ENCODE measurements at places on chromosomes 12 and 14.

- DNase-seq, result no peak
These were observed 41.7 kb downstream of the PPM1H start for GRCh38 chr12:62893276-62893675.

GRCh38 chr12:45010059-45010458, 40.8 kb downstream of the DBX2 start:
- no peak for DNase-seq

DNA sequence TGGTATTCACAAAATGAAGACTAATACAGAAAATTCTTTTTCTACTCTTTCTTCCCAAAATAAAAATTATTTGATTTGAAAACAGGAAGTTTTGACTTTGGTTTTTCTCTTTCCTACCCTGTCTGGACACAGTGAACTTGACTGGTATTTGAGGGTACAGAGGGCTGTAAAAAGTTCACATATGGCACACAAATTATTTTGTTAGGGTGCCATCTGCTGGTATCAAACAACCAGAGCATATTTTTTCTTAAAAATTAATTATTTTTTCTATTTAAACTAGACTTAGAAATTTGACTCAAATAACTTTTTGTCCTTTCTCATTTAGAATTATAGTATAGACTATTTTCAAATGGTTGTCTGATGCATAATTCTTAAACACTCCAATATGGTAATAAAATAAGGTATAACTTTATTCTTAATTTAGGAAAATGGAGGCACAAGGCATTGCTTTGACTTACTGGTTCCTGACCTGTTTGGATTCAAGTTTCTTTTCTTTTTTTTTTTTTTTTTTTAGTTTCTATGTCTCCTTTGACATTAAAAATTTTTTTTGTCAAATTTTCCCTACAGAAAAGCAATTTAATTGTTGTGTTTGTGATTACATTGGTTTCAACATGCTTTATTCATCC, 390.6 kb downstream of the PRKD1 start:
- DNase-seq, result no peak

- DNase-seq, result no peak
These were observed 28.7 kb downstream of the CLIP1 start for GRCh38 chr12:122393817-122394216.

DNA sequence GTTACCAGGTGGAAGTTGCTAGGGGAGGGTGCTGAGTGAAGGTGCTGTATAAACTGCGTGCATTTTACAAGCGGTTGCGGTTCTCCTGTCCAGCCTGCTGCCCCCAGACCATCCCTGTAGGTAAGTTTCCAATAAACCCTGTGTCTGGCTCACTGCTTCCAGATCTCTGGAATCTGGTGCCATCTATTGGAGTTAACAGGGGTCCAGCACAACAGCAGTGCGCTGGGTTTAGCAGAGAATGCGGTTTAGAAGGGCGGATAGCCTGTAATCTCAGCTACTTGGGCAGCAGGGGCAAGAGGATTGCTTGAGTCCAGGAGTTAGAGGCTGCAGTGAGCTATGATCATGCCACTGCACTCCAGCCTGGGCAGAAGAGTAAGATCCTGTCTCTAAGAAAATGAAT, 4.9 kb downstream of the AACS start:
- DNase-seq, result no peak

DNA sequence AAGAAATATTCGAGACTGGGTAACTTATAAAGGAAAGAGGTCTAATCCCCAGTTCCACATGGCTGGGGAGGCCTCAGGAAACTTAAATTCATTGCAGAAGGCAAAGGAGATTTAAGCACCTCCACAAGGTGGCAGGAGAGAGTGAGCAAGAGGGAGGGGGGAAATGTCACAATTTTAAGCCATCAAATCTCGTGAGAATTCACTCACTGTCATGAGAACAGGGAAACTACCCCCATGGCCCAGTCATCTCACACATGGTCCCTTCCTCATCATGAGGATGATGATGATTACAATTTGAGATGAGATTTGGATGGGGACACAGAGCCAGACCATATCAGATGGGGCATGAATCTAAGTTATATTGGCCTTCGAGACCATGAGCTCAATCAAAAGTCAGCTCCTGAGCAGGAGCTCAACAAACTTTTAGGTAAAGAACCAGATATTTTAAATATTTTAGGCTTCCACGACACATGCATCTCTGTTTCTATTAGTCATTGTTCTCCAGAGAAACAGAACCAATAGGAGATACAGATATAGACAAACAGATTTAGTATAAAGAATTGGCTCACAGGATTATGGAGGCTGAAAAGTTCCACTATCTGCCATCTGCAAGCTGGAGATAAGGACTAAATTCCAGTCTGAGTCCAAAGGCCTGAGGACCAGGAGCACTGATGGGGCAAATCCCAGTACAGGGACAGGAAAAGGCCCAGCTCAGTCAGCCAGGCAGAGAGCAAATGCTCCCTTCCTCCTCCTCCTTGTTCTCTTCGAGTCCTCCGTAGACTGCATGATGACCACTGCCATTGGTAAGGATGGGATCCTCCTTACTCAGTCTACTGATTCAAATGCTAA, 24.9 kb downstream of the DGLUCY start:
- no peak for DNase-seq

GRCh38 chr14:53330441-53330840, 177.3 kb upstream of the DDHD1 start:
- DNase-seq, result no peak

DNA sequence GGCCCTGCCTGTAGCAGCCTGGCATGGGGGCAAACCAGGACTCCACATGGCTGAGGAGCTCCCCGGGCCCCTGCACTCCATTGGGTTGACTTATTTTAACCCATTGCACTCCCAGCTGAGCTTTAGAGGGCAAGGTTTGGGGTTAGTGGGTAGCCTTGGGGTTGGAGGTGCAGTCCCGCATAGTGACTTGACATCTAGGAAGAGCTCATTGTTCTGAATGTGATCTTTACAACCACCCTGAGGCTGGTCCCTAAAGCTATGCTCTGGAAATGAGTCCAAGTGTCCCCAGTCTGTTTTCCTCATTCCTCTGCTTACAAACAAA, 36.4 kb downstream of the NFKBIA start:
- DNase-seq, result no peak

GRCh38 chr14:98347686-98348085, 924.3 kb downstream of the BCL11B start:
- DNase-seq, result no peak

GRCh38 chr12:65540140-65540539, 261.7 kb downstream of the MSRB3 start:
- DNase-seq, result no peak

DNA sequence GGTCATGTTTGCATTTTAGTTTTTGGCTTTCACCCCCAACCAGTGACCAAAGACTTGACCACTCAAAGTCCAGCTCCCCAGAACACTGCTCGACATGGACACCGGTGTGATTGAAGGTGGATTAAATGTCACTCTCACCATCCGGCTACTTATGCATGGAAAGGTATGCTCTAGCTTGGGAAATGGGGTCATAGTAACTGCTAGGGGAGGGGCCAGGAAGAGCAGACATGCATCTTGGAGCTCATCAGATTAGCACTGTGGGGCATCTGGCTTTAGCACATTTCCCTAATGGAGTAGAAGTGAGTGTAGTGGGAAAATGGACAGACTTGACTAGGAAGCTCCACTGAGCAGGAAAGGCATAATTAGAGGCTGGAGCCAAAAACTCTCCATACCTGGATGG, 2.8 kb downstream of the PCBP2 start:
- DNase-seq, result no peak

DNA sequence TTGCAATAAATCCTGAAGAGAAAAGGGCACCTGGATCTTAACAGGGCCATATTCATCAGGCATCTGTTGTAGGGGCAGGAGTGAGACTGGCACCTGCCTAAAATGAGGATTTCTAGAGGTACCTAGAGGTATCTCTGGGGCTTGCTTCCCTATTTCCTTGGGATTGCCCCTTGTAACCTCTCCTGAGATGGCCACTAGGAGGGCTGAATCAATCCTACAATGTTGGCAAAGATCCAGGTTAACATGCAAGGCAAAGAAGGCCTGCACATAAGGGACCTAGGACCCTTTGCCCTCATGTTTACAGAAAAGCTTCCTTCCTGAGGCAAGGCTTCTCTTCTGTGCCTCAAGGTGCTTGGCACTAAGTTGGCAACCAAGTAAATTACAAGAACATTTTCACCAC, 25.8 kb upstream of the CLEC4E start:
- no peak for DNase-seq

DNA sequence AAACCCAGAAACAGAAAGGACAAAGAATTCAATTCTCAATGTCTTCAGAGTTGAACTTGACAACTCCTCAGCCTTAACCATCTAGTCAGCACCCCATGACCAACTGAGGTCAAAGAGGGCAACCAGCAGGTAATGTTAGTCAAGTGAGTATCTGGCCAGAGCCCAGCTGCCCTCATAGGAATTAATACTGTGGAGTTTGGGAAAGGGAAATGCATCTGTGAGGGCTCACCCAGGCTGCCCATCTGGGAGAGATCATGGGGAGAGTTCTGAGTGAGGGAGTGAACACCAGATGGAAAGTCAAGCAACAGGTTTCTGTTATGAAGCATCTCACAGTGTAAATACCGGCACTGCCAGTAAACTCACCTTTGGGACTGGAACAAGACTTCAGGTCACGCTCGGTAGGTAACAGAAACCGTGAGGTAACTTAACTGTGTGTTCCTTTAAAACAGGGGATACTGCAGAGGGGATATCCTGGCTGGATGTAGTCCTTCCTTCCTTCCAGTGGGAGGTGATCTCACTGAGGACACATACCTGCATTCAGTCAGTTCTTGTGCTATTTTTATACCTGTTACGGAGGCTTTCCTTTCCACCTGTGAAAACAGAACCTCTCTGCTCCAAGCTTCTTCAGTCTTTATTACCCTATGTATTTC, 94.4 kb downstream of the DAD1 start:
- no peak for DNase-seq

- no peak for DNase-seq
These were observed 28.2 kb upstream of the BCL11B start for GRCh38 chr14:99300190-99300589.

GRCh38 chr12:1350055-1350933, 244.1 kb downstream of the FBXL14 start:
- no peak for DNase-seq

DNA sequence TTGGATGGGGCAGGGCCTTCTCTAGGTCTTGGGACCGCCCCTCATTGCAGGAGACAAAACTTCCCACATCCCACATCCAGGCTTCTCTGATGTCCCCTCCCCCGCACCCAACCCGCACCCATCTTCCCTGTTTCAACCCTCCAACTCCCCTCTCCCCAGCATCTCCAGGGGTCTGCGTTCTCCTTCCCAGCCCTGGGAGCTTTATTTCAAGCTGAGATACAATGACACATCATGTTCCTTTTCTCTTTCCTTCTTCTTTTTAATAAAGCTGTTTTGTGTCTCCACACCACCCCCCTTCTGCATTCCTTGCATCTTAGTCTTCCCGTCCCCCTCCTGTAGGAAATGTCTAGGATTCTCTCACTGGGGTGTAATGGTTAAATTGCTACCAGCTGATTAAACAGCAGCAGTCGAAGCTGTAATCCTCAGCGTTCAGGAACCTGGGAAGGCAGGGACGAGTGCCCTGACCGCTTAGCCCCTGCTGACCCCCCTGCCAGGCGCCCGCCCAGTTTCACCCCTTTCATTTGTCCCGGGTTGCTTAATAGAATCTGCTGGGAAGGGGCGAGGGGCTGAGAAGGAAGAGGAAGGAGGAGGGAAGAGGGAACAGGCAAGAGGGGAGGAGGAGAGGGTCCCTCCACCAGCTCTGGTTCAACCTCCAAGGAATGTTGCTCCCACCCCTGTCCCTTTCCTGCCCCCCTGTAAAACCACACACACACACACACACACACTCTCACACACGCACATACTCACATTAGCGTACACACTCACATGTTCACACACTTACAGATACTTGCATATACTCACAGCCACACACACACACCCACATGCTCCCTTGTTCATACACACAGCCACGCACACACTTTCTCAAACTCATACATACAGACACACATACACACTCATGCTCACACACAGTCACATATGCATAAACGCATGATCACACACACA, 104.5 kb upstream of the MED13L start:
- DNase-seq, result no peak

DNA sequence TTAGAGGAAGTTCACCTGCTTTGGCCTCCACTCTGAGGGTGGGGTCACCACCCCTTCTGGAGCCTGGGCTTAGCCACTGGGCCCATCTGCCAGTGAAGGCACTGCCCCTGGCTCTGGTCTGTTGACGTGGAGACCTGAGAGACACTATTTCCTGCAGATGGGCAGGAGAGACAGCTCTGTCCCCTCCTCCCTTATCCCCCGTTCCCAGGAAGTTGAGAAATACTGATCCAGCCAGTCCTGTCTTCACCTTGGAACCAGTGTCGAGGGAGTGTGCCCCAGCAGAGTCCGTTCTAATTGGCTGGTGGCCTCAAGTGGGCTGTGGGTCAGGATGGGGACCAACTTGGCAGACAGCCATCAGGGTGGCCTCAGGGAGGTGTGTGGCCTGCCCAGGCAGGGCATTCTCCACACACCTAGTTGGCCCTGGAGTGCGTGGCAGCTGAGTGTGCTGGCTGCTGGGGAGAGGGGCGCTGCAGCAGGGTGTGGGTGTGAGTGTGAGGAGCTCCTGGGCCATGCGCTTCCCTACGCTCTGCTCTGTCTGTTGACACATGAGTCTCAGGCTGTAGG, 25.4 kb downstream of the CLSTN3 start:
- no peak for DNase-seq

GRCh38 chr14:22510527-22511110, 78.4 kb downstream of the DAD1 start:
- DNase-seq, result no peak

- no peak for DNase-seq
These were observed 17.8 kb upstream of the OXA1L start for GRCh38 chr14:22748631-22749068.

GRCh38 chr12:75439930-75440329, 40.6 kb upstream of the GLIPR1 start:
- DNase-seq, result no peak

DNA sequence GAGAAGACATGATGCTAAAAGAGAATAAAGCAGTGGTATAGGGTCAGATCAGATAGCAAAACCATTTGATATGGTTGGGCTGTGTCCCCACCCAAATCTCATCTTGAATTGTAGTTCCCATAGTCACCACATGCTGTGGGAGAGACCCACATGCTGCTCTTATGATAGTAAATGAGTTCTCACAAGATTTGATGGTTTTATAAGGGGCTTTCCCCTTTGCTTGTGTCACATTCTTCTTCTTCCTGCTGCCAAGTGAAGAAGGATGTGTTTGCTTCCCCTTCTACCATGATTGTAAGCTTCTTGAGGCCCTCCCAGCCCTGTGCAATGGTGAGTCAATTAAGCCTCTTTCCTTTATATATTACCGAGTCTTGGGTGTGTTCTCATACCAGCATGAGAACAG, 49.4 kb downstream of the SLC16A7 start:
- DNase-seq, result no peak

- no peak for DNase-seq
These were observed 12.0 kb upstream of the CRY1 start for GRCh38 chr12:107105410-107105703.

DNA sequence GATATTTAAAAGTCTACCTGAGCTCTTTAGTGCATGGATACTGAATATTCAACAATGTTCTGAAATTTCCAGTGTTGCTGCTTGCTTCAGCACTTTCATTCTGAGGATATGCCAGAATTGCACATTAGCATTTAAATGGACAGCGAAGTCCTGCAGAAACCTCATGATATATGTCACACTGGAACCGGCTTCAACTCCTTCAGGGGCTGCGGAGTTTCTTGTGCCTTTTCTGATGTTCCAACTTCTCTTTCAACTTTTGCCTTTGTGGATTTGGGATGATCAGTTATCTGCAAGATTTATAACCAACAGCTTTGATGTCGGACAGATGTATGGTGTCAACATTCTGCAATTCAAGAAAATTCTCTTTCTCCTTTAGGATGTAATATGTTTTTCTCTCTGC, 142.5 kb upstream of the LMNTD1 start:
- DNase-seq, result no peak

GRCh38 chr14:72111911-72112310, 179.7 kb downstream of the RGS6 start:
- DNase-seq, result no peak

Measured in stimulated activated CD8-positive, alpha-beta memory T cell treated with anti-CD3 and anti-CD28 coated beads, Interleukin-15, amount 100 ng/mL, for 48 hours (primary cell).